ENCODE measurements at places on chromosomes 7 and 10.

GRCh38 chr10:61890430-61890829 is 11.1 kb upstream of the ARID5B start:
- DNase-seq: no peak

- no peak for DNase-seq
Observed at GRCh38 chr10:70576803-70577517, 25.6 kb downstream of the PRF1 start.

GRCh38 chr10:92305133-92306072 is 14.4 kb downstream of the MARCHF5 start:
- DNase-seq: no peak

DNA sequence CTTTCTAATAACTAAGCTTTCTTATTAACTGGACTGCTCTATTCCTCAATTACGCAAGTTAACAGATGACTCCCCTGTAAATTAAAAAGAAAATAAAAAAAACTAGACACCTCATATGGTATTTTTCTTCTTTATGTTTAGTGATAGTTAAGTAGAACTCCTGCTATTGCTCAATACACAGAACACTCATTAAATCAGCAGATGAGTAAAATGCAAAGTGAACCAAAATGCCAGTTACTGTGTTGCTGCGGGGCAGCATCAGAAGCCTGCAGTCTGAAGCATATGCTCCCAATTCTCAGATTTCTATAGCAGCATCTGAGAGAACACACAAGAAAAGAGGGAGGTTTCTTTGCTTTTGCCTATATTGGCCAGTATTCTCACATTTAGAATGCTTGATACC is 28.4 kb downstream of the CDK6 start:
- no peak for DNase-seq

DNA sequence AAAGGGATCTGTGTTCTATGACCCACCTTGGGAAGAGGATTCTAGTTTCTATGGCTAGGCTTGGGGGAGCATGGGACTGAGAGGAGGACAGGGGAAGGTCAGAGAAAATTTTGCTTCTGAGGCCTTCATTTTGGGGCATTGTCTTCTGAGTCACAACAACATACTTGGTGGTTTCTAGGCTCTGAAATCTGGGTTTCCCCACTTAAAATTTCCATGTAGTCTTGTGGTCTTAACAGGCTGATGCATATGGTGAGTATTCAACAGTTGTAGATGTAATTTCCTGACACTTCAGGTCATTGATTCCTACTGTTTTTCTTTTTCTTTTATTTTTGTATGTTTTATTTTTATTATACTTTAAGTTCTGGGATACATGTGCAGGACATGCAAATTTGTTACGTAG is 88.5 kb downstream of the ANKRD7 start:
- DNase-seq: no peak

GRCh38 chr10:117535298-117536071 is 7.1 kb upstream of the EMX2 start:
- no peak for DNase-seq

- peak; percentile 23 for DNase-seq
Observed at GRCh38 chr7:116500078-116500853, 728 bp downstream of the CAV2 start.

DNA sequence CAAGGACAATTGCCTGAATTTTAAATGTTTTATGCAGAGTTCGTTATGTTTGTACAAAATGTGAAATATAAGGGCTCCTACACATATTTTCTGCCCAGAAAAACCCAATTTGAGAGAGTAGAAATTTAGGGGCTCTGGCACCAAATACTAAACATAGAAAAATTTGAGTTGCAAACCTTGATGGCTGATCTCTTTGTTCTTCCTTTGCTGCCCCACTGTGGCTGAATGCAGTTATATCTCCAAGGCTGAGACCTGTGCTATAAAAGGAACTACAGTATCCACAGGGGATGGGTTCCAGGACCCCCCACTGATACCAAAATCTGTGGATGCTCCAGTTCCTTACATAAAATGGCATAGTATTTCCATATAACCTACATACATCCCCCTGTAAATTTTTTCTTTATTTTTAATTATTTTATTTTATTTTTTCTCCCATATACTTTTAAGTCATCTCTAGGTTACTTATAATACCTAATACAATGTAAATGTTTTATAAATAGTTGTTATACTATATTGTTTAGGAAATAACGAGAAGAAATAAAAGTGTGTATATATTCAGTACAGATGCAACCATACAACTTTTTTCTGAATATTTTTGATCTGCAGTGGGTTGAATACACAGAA is 22.5 kb downstream of the CFAP43 start:
- DNase-seq: peak; percentile 13

GRCh38 chr10:75187961-75188426 is 22.6 kb upstream of the VDAC2 start:
- peak; percentile 44 for DNase-seq

GRCh38 chr10:125742465-125742864 is 23.0 kb downstream of the EDRF1 start:
- no peak for DNase-seq

- DNase-seq: no peak
Observed at GRCh38 chr10:104485632-104486031, 132.0 kb downstream of the CFAP58 start.

- no peak for DNase-seq
Observed at GRCh38 chr10:86900955-86901354, 56.5 kb downstream of the MMRN2 start.

DNA sequence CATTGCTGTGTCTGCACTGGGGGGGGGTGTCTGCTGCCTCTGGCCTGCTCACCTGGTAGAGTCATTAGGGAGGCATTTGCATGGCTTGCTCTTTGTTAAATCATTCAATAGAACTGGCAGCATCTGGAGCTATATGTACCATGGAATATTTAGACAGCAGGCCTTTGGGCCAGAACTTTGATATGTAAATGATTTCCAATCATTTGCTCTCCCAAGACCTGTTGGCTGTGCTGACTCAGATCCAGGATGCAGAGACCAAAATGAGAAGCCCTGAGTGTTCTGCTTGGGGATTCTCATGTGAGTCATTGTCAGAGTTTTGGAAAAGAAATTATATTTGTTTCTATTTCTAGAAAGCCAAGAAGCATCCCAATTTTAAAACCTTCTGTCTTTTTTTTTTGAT is 257.6 kb upstream of the IGFBP3 start:
- DNase-seq: no peak

GRCh38 chr10:29132551-29133111 is 156.2 kb upstream of the LYZL1 start:
- no peak for DNase-seq

DNA sequence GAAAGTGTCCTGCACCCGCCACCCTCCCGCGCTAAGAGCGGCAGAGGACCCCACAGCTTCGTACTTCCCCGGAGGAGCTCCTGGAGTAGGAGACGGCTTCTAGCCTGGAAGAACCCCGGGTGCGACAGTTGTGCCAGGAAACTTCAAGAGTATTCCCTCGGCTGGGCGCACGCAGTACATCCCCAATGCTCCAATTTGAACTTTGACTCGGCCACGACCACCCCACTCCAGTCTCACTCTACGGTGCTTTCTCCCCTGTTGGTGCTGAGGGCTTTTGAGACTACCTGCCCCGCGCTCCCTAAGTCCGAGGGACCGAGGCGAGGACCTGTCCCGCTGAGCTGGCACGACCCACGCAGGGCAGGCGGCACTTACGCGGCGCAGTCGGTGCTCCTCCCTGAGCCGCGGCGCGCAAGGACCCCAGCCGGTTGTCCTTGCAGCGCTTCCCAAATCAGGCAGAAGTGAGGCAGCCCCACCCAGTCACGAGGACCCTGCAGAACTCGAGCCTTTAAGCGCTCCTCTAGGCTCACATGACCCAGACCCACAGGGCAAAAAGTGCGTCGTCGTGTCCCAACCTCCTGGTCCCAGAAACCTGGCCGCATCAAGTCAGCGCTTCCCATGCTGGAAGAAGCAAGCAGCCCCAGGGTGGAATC is at the start of gene CPVL:
Gene CPVL (minus strand): TSS at position 481 of the 650 bp plus-strand sequence. CDS start 25,476 bp downstream, outside the sequence.
- DNase-seq: no peak

- no peak for DNase-seq
Observed at GRCh38 chr10:119461380-119461779, 81.1 kb downstream of the RGS10 start.

DNA sequence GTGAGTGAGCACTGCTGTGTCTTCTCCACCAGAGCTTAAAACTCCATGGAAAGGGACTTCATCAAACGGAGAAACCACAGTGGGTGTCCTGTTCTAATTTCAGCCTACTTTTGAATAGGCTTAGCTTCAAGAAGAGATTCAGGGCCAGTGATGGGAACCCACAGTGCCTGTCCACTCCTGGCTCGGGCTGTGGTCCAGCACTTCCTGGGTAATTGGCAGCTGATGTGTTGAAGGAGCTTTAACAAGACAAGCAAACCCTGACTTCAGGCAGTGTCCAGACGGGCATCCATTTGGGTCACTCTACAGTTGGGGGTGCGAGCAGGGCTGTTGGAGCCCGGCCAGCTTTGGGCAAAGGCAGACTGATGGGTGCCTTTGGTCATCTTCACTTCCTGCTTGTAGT is 14.5 kb downstream of the VWC2 start:
- DNase-seq: no peak

GRCh38 chr10:70890917-70891431 is 2.6 kb upstream of the PCBD1 start:
- DNase-seq: no peak

DNA sequence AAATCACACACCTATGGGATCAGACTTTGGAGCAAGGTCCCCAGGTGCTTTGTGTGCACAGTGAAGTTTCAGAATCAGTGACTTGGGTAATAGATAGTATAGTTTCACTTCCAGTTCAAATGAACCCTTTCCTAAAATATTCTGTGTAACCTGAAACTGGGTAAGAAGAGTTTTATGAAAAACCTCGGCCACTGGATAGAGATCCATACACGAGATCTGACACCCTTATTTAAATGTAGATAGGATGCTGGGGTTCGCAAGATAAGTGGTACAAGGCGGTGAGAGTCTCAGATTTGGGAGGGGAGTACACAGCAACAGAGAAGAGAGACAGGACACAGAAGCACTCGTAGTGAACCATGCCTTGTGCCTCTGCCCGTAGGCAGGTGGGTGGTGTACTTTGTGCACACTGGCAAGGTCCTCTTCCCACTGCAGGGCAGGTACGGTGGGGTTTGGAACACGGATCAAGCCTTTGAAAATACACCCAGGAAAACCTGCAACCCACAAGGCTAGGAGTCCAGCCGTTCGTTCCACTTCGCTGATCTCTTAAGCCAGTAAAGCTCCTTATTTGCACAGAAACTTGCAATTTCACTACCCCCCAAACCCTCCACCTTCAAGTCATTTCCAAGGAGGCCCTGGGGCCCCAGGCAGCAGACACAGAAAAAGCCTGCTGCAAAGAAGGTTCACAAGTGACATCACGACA is 162.8 kb downstream of the USP6NL start:
- DNase-seq: no peak

DNA sequence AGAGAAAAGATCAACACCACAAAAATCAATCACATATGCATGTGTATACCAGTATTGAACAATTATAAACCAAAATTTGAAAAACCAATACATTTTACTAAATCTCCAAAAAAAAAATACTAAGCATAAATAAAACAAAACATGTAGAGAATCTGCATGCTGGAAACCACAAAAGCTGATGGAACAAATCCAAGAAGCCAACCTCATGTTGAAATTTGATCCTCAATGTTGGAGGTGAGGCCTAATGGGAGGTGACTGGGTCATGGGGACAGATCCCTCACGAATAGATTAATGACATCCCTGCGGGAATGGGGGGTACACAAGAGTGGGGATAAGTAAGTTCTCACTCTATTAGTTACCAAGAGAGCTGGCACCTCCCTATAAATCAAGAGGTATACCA is 82.5 kb downstream of the OAT start:
- DNase-seq: no peak

Data from activated T-cell treated with anti-CD3 and anti-CD28 coated beads for 24 hours (primary cell).